ENCODE measurements at places on chromosomes 11 and 22. TPM values are rescaled to one million over a fixed set of nuclear protein-coding genes. Genes with fewer than 3 reads are reported as not detected.

CRYBB2 gene
- total RNA-seq: not detected

TMEM123 gene
- 186 TPM for total RNA-seq

OR52E1 gene
- not detected for total RNA-seq

OR51B5 gene
- total RNA-seq: not detected

OR52I2 gene
- total RNA-seq: not detected

RASSF10 gene
- total RNA-seq: 10.7 TPM

MUC2 gene
- 0.17 TPM for total RNA-seq

Data from A549 treated with DMSO at 1 μM for 4 hours (cell line).